ENCODE measurements at places on chromosomes 5 and 9. TPM values are rescaled to one million over a fixed set of nuclear protein-coding genes. Genes with fewer than 3 reads are reported as not detected.
A peak's percentile ranks its signal among the peaks of the same experiment; 100 is the strongest.

The ADAMTS19 gene
- total RNA-seq = under 0.01 TPM

DNA sequence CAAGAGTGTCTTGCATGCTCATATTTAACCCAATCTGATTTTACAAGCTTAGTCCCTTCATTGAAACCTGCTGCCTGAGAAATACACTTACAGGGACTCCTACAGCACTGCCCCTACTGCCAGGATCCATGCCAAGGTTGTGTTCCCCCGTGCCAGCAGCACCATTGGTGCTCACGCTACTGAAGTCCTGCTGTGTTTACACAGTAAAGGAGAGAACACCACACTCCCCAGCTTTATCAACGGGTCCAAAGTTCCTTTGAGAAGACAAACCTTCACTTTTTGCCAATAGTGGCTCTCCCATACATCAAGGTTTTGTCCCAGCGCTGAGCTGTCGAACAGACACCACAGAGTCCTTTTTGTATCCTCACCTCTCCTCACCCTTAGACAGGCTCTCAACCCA lies 155.1 kb upstream of the WWC1 start:
- DNase-seq = no peak

DNA sequence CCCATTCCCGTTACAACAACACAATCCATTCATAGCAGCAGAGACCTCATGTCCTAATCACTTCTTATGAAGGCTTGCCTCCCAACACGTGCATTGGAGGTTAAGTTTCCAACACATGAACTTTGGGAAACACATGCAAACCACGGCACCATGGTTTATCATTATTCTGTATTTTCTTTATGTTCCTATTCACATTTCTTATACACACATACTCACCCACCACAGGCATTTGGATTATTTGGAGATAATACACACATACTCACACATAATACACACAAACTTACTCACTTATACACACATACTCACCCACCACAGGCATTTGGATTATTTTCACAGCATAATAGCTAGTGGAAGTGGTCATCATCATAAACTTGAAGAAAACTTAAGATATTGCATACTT lies 75.6 kb downstream of the C7 start:
- peak; percentile 74 for DNase-seq

DNA sequence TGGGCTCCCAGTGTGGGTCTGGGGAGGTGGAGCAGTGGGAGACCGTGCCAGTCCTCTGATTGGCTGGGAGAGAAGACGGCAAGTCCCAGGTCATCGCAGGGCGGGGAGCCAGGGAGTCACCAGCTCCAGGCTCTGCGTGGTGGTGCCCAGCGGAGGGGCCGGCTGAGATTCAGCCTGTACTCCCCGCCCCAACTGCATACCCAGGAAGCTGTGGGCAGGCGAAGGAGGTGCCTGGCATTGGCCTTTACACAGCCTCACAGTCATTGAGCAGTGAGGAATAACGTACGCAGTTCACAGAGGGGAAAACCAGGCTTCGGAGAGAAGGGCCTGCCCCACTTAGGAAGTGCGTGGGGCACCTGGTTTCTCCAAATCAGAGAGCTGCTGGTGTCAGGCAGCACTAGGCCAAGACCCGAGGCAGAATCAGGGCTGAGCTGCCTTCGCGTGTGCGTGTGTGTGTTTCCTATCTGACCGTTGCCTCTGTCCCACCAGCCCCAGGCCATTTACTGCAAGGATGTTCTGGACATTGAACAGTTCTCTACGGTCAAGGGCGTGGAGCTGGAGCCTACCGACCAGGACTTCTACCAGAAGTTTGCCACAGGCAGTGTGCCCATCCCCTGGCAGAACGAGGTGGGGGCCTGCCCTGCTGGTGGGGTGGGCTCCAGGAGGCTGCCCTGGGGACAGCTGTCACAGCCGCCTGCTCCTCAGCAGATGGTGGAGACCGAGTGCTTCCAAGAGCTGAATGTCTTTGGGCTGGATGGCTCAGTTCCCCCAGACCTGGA lies 6.2 kb upstream of the PRR7 start:
- DNase-seq = no peak

DNA sequence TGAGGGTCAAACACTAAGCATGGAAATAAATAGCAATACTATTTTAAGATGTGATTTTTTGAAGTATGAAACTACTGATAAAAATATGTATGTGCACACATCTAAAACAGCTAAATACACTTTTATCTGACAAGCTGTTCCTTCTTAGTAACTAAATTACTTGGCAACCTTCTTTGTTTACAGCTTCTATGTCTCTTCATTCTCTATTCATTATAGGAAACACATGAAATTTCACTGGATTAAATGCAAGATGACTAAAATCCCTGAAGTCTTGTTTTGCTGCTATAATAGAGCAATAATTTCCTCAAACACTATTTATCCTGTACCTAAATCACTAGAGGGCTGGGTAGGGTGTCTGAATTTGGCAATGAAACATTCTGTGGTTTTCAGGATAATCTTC lies 11.7 kb downstream of the RICTOR start:
- DNase-seq = no peak

The PCDHGA3 gene
- total RNA-seq = 0.13 TPM

The FAM221B gene
- total RNA-seq = not detected

DNA sequence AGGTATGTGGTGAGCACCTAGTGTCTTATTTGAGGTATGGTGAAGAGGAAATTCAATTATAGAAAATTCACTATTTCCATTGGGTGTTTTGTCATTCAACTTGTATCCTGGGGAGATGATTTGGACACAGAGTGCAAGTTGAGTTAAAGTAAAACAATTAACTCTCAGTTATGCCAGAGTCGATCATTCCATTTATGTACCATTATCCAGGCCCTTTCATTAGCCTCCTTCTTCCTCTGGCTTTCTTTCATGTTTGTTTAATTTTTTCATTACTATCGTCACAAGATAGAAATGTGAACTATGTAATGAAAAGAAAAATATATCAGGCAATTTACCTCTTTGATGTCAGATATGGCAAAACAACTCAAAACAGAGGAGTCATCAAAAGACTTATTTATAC lies 1347.2 kb upstream of the NUDT12 start:
- no peak for DNase-seq

- no peak for DNase-seq
Measured at GRCh38 chr9:15205632-15206420, 101.2 kb downstream of the TTC39B start.

GRCh38 chr5:108925073-108925472 lies 177.4 kb downstream of the FER start:
- no peak for DNase-seq

The HAND1 gene
- not detected for total RNA-seq

The IFNA13 gene
- total RNA-seq = not detected

DNA sequence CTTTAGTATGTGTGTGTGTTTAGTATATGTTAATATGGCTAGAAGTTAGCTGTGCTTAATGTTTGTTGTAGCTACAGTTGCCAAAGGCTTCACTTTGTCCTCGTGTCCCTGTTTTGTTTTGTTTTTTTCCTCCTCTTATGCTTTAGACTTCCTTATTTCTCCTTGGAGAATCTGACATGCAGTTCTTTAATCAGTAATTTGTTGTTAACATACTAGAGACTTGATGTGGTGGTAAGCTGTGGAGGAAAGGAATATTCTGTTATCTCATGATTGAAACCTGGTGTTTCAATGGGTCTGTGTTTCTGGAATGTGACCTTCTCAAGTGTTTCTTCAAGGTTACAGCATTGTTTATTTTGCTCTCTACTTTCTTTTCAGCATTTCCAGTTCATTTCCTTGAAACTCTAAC lies 515.6 kb upstream of the ST8SIA4 start:
- DNase-seq = no peak

- DNase-seq = no peak
Measured at GRCh38 chr5:142325725-142326479, 1.1 kb upstream of the SPRY4 start.

GRCh38 chr5:7325975-7326913 lies 69.7 kb upstream of the ADCY2 start:
- no peak for DNase-seq

- DNase-seq = peak; percentile 37
Measured at GRCh38 chr9:130949188-130950038, 10.4 kb upstream of the FIBCD1 start.

- DNase-seq = no peak
Measured at GRCh38 chr9:101442318-101442717, 6.7 kb upstream of the ALDOB start.

DNA sequence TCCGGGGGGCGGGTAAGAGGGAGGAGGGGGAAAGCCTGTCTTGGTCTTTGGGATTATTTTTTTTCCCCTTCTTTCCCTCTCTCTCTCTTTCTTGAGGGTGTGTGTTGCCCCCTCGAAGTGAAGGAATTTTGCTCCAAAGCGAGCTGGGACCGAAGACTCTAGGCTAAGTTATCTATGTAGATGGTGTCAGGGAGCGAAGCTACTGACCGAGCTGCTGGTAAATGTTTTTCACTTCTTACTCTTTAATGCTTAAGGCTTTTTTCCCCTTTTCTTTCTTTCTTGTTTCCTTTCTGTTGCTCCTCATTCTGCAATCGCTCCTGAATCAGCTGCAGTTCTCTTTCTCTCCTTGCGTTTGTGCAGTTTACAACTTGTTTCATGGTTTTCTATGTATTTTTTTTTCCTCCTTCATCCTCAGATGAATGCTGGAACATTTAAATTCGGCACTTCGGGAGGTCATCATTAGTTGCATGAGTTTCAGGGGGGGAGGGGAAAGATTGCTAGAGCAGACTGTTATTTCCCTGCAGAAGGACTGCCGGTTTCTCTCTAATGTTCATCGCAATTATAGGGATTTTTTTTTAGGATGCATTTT lies 1312.0 kb upstream of the WWC1 start:
- DNase-seq = no peak

DNA sequence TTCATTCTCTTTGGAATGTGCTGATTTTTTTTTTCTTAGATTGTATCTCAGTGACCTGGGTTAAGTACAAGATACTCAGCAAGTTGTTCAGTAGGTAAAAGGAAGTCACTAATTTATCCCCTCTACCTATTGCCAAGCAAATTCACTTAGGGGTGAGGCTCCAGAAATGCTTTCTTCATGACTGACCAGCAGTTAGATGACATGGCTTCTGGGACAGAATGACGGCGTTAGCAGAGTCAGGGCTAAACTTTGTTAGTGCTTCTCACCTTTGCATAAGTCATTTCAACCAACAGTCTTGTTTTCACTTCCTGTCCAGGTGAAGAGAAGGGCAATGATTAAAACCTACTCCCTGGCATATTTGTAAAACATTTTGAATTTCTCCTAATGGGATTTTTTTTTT lies 20.2 kb upstream of the MTAP start:
- peak; percentile 76 for DNase-seq

DNA sequence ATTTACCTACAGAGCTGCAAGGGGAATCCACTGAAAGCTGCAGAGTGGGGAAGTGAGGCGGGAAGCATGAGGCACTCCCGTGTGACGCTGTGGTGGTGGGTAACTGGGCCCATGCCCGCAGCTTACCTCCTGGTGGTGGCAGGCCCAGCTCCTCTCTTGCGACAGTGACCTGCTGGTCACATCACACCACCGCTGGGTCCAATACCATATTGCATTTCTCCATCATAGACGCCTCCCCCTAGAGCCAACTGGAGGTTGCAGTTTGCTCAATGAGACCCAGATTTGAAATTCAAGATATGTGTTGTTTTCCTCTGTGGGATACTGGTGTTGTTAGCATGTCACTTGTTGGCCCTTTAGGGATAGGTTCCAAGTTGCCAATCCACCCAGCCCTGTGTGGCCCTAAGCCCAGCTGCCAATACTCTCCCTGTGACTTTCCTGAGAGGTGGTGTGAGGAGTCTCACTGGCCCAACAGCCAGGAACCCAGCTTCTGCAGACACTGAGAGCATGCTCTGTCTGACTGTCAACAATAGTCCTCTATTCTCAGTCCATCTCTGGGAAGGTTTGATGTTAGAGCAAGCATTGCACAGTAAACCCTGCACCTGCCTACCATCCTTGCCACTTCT lies 428.3 kb downstream of the GADD45G start:
- DNase-seq = no peak

The CKMT2 gene
- not detected for total RNA-seq

DNA sequence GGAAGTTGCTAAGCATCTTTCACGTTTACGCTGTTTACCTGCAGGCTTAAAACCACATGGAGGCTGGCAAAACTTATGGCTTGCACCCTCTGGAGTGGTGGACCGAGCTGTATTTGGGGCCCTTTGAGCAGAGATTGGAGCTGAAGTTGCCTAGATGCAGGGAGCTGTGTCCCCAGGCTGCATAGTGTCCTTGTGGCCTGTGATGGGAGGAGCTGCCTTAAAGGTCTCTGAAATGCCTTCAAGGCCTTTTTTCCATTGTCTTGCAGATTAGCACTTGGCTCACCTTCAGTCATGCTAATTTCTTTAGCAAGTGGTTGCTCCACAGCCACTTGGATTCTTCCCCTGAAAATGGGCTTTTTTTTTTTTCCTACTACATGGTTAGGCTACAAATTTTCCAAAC lies 81.5 kb upstream of the CHD1 start:
- DNase-seq = no peak

DNA sequence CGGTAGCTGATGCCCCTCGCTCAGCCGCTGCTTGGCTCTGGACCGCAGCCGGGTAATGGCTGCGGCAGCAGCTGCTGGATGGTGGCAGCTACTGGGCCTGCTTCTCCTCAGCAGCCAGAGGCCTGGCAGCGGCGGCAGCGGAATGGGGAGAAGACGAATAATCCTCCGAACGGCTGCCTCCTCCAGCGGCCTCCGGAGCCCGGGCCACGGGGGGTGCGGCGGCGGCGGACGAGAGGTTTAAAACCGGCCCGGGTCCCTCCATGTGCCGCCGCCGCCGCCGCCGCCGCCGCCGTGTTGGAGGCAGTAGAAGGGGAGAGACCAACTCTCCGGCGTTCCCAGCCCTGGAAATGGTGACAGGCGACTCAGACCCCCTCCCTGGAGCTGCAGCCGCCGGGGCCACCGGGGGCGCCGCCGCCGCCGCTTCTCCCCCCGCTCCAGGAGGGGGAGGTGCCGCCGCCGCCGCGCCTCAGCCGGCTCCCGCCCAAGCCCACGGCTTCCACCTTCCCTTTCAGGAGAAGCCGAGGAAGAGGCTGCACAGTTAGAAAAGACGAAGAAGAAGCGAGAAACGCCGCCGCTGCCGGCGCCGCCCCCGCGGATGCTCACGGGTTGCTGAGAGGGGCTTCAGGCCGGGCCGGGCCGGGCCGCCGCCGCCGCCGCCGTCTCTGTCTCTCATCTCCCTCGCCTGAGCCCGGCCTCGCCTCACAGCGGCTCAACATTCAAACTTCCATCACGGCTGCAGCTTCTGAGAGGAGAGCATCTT lies 118.4 kb upstream of the PRSS3 start:
- DNase-seq = no peak

DNA sequence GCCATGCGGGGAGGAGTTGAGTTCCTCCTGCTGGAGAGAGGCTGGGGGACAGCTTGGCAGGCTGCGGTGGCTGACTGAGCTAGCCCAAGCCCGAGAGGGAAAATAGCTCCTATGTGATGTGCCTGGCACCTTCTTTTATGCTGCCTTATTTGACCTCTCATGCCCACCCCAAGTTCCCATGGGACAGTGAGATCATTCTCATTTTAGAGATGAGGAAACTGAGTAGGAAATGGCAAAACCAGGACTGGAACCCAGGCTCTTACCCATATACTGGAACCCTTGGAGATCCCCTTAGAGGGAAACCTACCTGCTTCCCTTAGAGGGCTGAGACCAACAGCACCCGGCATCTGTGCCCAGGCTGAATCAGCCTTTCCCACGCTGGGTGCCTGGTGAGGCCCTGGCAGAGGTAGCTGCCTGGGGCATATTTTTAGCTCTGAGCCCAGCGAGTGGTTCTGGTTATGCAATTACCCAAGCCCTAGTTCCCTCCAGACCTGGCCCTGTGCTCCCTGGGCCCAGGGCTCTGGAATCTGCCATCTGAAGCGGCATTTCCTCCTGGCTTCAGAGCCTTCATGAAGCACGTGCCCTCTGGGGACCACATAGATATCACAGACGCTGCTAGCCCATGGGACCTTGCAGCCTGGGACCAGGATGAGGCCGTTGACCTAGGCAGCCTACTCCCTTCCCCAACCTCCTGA lies 23.6 kb downstream of the COL27A1 start:
- no peak for DNase-seq

- DNase-seq = no peak
Measured at GRCh38 chr5:133667217-133667616, 54.9 kb upstream of the FSTL4 start.

Measured in bronchial epithelial cell (primary cell).